Activated effector memory CD4-positive, alpha-beta T cell treated with Interleukin-2 at 50 U/mL for 16 hours (primary cell): ENCODE measurements at places on chromosomes 1 and 21.

DNA sequence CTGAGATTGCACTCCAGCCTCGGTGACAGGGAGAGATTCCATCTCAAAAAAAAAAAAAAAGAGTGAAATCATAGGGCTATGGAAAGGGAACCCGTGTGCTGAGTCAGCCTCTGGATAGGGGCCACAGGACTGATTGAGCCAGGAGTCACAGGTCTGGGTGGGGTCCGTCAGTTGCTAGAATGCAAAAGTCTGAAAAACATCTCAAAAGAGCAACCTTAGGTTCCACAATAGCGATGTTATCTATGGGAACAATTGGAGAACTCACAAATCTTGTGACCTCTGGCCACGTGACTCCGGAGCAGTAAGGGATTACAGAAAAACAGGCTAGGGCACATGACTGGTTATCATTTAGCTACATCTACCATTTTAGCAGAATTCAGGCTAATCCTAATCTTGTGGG is 32.8 kb upstream of the GREM2 start:
- no peak for DNase-seq

GRCh38 chr1:5969168-5969567 is 23.1 kb downstream of the NPHP4 start:
- no peak for DNase-seq

DNA sequence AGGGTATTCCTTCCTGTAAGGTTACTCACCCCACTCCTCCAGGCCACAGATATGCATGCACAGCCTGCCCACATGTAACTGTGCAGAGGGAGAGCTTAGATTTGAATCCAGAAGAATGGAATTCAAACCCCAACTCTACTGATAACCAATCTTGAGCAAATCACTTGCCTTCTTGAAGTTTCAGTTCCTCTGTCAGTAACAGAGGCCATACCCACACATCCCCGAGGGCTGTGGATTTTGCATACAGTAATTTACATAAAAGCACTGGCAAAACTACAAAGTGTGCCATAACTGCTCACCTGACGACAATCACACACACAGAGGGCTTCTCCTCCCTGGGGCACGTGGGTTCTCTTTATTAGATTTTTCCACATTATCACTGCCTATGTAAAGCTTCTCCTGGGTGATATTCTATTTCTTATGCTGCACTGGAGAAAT is 18.6 kb downstream of the CD247 start:
- DNase-seq, result no peak

- DNase-seq, result no peak
Measured at GRCh38 chr1:11940260-11940921, 5.9 kb downstream of the PLOD1 start.

DNA sequence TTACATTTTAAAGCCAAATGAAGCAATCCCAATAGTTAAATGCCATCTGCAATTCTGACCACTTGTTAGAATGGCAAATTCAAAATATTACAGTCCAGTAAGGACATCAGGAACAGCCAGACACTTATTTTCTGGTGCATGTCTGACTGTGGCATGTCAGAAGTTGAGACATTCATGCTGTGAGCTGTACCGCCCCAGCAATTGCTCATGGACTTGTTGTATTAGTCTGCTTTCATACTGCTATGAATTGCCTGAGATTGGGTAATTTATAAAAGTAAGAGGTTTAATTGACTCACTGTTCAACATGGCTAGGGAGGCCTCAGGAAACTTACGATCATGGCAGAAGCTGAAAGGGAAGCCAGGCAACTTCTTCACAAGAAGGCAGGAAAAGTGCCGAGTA is 19.1 kb downstream of the DDAH1 start:
- DNase-seq, result no peak

- no peak for DNase-seq
Measured at GRCh38 chr1:51568231-51568935, 48.5 kb upstream of the OSBPL9 start.

GRCh38 chr1:93346421-93346993 is 800 bp downstream of the DR1 start:
- DNase-seq, result peak; percentile 27

DNA sequence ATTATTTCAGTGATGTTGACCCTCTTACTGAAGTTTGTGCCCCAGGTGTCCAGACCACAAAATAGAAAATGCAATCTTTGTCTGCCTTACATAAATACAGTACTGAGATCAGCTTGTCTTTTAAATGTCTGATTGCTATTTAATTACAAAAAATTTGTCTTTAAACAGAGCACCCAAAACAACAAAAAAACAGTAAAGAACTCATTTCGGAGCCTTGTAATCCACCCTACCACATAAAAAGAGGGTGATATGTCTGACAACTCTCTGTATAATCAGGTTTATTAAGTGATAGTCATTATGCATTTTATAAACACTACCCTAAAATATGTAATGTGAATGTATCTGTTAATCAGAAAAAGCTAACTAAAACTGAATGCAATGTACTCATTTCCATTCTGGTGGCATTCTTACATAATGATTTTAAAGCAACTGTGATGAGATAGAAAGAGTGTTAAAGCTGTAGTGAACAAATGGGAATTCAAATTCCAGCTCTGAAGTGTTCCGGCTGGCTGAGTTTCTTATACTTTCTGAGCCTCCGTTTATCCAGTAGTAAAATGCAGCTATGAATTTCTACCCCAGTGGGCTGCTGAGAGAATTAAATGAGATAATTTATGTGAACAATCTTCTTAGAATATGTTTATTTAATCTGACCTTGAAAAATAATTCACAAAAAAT is 486.6 kb downstream of the USP25 start:
- no peak for DNase-seq

DNA sequence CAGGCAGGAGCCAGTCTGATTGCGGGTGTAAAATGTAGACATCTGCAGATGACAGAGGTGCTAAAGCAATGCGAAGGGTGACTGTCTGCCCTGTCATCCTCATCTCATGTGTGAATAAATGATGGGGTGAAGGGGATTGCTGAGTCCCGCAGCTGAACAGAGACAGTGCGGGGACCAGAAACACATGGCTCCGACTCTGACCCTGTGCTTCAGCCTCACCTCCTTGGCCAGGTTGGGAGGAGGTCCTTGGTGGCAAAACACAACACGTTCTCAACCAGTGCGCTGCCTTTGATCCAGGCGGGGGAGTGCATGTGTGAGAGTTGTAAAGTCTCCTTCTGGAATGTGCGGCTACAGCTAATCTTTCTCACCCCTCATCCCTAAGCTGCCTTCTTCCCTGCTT is 32.0 kb upstream of the TTC22 start:
- no peak for DNase-seq

DNA sequence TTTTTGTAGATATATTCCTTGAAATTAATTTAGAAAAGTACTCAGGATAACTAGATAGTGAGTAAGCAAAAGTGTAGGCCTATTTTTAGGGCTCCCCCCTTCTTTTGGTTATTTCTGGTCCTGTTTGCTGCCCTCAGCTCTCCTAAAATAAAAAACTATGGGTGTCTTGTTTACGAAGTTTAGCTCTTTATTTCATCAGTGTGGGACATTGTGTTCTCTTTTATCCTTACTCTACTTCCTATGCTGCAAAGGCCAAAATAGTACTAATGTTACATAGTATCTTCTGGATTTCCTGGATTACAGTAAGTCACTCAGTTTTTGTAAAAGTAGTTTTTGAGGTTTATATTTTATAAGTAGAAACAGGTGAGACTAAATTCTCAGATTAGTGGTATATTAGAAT is 15.4 kb downstream of the CEP350 start:
- DNase-seq, result no peak

- no peak for DNase-seq
Measured at GRCh38 chr21:44464351-44464750, 9.0 kb downstream of the LRRC3 start.

DNA sequence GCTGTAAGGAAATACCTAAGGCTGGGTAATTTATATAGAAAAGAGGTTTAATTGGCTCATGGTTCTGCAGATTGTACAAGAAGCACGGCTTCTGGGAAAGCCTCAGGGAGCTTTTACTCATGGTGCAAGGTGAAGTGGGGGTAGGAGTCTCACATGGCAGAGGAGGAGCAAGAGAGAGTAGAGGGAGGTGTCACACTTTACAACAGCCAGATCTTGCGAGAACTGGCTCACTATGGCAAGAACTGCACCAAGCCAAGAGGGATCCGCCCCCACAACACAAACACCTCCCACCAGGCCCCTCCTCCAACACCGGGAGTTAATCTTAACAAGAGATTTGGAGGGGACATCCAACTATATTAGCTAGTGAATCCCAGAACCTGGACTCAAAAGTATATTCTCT is 135.4 kb upstream of the SOD1 start:
- no peak for DNase-seq

- DNase-seq, result no peak
Measured at GRCh38 chr21:43188592-43189210, 19.9 kb downstream of the CRYAA start.

- no peak for DNase-seq
Measured at GRCh38 chr1:220137019-220137786, 43.3 kb downstream of the IARS2 start.

DNA sequence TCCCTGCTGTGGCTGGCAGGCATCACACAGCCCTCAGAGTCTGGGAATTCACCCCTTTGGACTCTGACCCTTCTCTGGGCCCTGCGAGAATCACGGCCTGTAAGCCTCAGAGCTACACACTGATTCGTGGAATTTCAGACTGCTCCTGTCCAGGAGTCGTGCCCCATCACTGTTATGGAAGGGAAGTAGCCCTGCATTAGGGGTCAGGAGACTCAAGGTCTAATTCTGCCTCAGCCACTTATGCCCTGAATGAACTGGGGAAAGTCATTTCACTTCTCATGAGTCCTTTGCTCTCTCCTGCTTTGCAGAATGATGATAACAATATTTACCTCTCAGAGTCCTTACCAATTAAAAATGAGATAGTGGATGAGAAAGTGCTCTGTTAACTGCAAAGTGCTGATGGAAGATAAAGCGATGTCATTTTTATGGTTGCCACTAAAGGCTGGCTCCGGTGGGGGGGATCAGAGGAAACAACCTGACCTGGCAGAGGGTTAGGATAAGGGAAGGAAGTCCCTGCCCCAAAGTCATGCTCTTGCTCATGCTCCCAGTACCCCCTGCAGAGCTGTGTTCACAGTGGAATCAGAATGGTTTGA is 148.6 kb upstream of the CD34 start:
- no peak for DNase-seq

DNA sequence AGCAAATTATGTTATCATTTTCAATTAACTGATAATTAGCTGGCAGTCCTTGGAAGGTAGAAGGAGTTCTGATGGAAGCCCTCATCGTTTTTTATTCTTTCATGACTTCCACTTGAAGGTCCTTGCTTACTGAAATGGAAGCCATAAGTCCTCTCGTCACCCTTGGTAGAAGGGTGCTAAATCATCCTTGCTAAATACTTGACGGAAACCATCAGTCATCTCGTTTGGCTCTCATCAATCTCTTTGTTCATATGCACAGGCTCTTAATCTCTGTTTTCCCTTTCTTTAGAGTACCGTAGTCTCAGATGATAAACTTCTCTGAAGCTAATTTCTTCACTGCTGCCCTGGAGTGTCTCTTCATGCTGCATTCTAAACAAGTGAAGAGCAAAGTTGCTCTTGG is 34.5 kb downstream of the UCK2 start:
- no peak for DNase-seq

DNA sequence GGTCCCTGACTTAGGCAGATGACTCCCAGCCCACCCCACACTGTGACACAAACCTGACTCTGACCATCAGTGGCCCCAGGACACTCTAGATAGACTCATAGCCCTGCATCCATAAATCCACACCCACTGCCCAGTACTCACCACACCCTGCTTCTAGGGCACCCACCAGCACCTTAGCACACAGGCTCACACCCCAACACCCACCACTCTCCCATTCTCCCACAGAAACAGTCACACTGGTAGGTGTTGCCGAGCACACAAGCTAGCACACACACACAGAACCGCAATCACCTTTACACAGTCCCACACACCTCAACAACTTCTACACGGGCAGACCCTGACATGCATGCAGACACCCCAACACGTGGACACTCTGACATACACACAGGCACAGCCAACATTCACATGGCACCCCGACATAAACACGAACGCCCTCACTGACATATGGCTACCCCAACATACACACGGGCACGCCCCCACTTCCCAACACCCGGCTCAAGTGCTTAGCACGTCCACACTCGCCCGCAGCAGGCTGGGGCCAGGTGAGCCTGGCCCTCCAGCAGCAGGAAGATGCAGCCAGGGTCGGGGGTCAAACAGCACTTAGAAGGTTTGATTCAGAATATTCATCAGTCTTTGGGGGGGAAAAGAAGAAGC is 105.5 kb upstream of the TARDBP start:
- DNase-seq, result no peak

DNA sequence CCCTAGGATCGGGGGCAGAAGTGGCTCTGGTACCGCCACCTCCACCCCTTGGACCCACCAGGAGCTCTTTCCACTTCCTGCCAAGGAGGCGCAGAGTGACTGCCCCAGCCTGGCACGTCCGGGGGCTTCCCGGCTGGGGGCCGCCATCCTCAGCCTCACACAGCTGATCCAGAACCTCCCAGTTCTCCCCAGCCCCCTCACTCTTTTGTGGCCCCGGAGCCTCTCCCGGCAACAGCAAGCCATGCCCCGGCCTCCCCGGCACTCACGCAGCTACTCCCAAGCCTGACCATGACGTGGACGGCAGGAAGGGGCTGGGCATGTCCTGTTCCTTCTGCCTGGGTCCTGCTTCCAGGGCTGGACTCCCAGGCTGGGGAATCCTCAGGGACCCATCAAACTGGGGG is 17.1 kb downstream of the TP73 start:
- no peak for DNase-seq
